ENCODE measurements at places on chromosomes 5 and 9.

DNA sequence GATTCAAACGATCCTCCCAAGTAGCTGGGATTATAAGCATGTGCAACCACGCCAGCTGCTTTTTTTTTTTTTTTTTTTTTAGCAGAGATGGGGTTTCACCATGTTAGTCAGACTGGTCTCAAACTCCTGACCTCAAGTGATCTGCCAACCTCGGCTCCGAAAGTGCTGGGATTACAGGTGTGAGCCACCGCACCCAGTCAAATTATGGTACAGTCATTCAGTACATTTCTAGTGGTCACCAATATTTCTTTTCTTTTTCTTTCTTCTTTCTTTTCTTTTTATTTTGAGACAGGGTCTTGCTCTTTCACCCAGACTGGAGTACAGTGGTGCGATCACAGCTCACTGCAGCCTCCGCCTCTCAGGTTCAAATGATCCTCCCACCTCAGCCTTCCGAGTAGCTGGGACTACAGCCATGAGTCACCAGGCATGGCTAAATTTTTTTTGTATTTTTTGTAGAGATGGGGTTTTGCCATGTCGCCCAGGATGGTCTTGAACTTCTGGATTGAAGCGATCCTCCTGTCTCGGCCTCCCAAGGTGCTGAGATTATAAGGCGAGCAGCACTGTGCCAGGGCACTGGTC lies 25.4 kb upstream of the DCP2 start:
- DNase-seq = no peak

GRCh38 chr5:140255460-140256157 lies 47.3 kb downstream of the PFDN1 start:
- no peak for DNase-seq

DNA sequence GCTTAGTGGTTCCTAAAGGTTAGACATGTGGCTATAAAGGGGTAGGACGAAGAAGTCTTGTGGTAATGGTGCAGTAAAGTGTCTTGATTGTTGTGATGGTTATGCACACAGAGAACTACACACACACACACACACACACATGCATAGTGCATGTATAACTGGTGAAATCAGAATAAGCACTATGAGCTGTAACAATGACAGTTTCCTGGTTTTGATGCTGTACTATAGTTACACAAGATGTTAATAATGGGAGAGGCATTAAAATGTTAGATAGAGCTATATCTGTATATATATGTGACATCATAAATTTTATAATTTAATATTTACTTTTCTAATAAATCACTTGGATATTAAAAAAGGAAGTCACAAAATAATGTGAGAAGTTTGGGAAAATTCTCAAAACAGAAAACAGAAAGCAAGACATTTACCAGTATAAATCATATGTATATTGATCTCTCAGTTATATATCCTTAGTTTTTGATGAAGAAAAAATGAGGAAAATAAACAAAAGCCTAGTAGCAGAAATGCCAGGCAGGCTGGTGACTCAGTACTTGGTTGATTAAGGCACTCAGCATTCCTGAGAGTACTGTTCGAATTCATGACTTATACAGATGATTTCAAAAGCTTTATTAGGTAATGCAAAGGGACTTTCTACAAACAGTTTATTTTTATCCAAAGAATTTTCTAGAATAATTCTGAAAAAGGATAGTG lies 350.5 kb upstream of the DAB2 start:
- DNase-seq = peak; percentile 91

DNA sequence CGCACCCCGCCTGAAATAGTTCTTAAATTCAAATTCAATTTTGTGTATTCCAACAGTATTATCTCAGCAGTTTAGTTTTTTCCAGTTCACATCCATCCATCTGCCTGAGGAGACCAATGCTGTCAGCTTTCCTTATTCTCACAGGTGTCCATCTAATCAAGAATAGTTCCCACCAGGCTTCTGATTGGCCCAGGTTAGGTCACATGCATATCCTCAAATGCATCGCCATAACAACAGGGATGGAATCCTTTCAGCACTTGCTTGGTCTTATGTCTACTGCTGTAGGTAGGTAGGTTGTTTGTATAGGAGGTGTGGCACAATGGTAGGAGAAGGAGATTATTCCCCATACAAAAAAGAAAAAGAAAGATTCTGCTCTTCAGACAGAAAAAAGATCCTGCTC lies 91.2 kb downstream of the UBE2R2 start:
- no peak for DNase-seq

DNA sequence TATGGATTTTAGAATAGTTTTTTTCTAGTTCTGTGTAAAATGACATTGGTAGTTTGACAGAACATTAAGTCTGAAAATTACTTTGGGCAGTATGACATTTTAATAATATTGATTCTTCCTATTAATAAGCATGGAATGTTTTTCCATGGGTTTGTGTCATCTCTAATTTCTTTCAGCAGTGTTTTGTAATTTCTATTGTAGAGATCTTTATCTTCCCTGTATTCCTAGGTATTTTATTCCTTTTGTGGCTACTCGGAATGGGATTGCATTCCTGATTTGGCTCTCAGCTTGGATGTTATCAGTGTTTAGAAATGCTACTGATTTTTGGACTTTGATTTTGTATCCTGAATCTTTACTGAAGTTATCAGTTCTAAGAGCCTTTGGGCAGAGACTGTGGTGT lies 420.4 kb downstream of the KIAA0825 start:
- no peak for DNase-seq

- DNase-seq = peak; percentile 85
These were observed 212.5 kb downstream of the GAS1 start for GRCh38 chr9:86734771-86735170.

DNA sequence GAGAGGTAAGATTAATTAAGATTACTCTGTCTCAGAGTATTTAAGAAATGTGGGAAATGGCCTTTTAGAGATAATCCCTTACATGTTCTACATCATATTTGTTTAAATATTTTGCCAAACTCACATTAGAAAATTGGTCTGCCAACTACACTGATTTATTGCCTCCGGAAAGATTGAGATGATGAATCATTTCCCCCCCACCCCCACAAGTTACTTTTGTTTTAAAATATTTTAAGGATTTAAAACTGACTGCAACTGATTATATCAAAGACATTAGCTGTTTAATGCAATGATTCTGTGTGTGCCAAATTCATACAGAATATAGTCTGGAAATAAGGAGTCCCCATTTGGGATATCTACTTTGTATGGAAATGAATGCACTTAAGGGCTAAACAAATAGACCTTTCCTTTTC lies 674.4 kb downstream of the PRR16 start:
- no peak for DNase-seq

GRCh38 chr5:176543428-176544182 lies 5.5 kb upstream of the CDHR2 start:
- peak; percentile 25 for DNase-seq
